NCI-H526 treated with DMSO at 0.1 percent for 48 hours (cell line): ENCODE measurements at places on chromosomes 11 and 22.

GRCh38 chr22:45552017-45552411 lies 49.3 kb downstream of the FBLN1 start:
- no peak for DNase-seq

GRCh38 chr22:27996529-27996925 lies 77.5 kb upstream of the PITPNB start:
- DNase-seq: no peak

- DNase-seq: no peak
These were observed 15.0 kb downstream of the USH1C start for GRCh38 chr11:17528906-17529843.

- no peak for DNase-seq
These were observed 45.4 kb downstream of the TP53I11 start for GRCh38 chr11:44905131-44905866.

GRCh38 chr11:5671831-5672230 lies 13.0 kb downstream of the TRIM5 start:
- no peak for DNase-seq

DNA sequence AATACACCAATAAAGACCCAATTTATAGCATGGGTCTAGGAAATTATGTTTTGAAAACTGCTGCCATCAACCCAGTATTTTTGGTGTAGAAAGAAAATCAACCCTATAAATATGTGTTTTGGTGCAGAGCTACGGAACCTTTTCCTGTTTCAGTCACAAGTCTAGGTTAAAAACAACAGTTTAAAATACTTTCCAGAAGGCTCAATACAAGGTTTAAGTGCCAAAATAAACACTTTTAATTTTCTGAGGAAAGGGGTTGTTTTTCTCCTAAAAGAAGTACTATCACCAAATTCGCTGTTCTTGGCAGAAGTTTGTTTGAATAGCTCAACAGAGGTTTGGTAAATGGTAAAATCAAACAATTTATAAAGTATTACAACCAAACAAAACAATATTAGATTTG lies 201.3 kb downstream of the TMEM135 start:
- no peak for DNase-seq

- no peak for DNase-seq
These were observed 28.0 kb upstream of the MMP13 start for GRCh38 chr11:102983486-102983885.

GRCh38 chr22:19109198-19110063 lies 12.8 kb downstream of the DGCR2 start:
- no peak for DNase-seq

DNA sequence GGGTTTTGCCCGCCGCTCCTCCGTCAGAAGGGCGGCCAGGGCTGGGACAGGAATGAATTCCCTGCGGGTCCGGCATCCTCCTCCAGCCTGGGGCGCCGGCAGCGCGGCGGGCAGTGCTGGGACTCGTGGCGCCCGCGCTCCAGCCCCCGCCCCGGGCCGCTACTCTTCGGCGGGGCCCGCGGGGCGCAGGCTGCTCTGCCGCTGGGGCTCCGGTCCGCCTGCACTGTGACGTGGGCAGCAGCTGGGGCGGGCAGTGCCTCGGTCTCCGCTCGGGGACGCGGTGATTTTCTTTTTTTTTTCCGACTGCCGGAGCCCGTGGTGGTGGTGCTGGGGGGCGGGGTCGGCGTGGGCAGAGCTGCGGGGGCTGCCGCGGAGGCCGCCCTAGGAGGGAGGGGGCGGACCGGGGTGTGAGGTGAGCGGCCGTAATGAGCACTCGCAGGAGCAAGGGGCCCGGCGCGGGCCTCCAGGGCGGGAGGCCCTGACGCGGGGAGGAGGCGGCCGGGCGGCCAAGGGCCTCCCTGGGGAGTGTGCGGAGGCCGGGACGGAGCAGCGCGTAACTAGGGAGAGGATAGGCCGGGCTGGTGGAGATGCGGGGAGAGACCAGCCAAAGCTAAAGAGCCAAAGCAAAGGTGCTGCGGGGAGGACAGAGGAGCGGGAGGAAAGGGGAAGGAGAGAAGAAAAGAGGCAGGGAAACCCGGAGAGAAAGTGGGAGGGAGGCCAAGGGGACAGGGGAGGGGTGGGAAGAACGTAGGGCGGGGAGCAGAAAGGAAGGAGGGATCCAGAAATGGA lies 73.3 kb upstream of the ZBED5 start:
- DNase-seq: peak; percentile 68

DNA sequence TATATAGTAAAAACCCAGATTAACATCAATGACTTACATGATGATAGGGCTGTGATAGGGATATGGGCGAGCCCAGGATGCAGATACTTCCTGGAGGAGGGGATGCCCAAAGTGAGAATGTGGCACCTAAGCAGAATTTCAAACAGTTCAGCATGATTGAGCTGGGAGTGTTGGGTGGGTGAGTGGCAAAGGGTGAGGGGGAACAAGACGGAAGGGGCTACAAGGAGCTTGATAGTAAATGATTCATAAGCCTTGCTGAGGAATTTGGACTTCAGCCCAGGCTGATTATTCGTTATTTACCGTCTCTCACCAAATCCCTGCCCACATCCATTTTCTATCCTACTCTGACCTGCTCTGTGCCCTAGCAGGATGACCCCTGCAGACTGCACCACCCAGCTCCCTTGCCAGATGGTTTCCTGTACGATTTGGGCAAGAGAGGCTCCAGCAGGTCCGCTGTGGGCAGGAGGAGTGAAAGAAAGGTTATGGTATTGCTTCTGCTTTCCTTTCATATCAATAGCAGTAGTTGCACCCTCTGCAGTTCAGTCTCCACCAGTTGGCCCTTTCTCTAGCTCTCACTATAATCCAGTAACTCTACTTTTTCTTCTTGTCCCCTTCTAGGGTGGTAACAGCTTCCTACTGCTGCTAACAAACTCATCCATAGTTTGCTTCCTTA lies 30.3 kb upstream of the SIK2 start:
- no peak for DNase-seq

DNA sequence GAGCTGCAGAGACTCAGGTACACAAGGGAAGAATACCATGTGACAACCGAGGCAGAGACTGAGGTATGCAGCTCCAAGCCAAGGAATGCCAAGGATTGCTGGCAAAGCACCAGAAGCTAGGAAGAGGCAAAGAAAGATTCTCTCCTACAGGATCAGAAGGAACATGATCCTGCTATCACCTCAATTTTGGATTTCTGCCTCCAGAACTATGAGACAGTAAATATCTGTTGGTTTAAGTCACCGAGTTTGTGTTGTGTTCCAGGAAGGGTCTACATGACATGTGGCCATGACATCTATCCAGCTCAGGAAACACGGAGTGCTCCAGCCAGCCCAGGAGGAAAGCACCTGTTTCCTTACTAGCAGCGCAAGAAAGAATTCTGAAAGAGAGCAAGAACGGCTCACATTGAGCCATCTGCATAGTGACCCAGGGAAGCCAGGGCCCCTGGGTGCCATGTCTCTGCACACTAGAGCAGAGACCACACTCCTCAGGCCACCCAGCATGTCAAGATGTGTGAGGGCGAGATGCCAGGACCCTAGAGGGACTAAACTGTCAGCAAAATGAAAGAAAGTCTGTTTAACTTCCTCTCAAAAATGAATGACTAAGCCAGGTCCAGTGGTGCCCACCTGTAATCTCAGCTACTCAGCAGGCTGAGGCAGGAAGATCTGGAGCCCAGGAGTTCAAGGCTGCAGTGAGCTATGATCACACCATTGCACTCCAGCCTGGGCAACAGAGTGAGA lies 35.6 kb upstream of the GALNT18 start:
- no peak for DNase-seq

DNA sequence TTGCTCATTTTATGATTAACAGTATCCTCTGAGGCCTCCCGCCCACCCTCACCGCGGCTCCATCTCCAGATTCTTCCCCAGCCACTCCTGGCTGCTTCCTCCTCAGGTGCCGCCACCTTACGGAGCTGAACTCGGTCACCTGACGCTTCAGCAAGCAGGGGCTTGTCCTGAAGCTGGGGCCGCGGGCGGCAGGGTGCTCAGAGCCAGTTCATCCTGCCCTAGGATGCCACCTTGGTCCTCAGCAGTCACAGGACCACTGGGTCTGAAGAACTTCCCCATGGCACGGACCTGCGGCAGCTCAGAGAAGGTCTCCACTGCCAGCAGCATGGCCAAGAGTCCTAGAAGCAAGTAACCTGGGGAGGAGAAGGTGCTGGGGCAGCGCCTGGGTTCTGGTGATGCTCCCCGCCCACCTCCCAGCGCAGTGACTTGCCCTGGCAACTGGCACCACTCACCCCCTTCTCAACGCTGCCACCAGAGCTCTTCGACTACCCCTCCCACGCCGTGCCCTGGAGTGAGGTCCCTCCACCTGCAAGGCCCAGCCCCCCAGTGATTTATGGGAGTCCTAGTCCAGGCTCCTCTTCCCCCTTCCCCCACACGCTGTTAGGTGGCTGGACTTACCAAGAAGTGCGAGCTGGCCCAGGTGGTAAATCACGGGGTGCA lies 2.6 kb downstream of the KCNK7 start:
- peak; percentile 49 for DNase-seq

DNA sequence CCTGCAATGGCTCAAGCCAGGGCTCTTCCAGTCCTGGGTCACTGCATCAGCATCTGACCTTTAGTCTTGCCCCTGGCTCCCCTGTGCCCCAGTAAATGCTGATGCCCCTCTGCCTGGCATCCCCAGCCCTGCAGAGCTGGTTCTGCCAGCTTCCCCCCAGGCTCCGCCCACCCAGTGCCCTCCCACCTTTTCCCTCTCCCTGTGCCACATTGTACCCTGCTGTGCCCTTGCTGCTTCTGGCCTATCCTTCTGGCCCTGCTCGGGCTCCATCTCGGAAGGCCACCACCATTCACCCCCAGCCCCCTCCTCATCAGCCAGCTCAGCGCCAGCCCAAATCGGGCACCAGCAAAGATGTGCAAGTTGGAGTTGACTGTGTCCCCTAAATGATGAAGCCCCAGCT lies 7.4 kb downstream of the CAPN5 start:
- no peak for DNase-seq

GRCh38 chr11:69467196-69467595 lies 14.3 kb upstream of the LINC01488 start:
- DNase-seq: no peak

DNA sequence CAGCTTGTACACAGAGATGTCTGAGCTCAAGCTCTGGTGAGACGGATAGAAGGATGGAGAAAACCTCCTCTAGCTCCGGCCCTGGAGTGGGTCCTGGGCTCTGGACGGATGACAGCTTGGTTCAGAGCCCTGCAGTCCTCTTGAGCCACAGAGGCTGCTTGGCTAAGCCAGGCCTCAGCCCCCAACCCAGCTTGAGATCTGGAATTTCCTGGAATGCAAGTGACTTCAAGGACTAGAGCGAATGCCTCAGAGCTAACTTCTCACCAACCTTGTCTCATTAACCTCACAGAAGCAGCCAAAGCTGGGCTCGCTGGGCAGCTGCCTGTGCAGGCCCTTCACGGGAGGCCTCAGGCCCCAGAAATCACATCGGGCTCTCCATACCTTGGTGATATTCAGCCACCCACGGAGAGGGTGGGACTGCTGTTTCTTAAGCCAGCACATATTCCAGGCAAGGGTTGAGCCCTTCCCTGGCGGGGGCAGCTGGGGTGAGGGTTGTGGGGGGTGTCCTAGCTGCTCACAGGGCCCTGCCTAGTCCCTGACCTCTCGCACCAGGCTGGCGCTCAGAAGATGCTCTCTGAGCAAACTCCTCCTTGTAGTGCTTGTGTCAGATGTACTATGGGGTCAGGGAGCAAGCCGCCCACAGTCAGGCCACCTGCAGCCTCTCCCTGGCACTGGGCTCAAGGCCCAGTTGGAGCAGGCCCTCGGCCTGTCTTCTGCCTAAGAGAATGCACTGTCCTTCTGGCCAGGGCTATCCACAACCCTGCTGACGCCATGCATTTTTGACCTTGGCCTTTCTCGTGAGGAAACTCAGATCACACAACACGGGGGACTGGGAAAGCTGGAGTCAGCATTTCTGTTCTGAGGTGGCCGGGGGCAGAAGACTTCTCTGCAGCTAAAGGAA lies 73.6 kb upstream of the TTLL12 start:
- DNase-seq: no peak

DNA sequence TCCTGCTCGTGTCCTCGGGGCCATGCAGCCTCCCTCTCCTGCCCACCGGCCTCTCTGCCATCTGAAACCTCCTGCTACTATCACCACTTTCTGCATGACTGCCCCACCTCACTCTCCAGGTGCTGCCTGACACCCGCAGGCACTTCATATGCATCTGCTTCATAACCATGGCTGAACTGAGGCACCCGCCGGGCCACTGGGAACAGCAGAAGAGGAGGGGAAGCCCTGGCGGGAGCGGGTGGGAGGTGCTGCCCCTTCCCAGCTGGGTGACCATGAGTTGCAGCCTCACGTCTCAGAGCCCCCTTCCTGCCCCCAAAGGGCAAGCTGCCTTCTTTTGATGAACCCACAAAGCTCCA lies 21.7 kb upstream of the PICK1 start:
- peak; percentile 20 for DNase-seq

GRCh38 chr11:11476499-11476898 lies 123.4 kb upstream of the CSNK2A3 start:
- DNase-seq: no peak

DNA sequence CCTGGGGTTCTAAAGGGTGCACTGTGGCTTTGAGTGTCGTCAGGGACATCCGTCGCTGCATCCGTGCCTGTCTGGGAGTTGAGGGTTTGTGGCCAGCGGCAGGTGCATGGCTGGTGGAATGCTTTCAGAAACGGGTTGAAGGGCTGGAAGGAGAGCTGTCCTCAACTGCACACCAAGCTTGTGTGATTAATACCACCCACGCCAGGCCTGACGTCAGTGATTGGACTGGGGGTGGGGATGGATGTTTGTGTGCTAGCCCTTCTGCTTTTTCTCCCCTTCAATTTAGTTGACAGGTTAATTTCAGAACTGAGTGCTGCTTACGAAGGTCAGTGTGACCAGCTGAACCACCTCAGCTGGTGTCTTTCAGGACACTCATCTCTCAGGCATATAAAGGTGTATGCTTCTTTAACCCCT lies 3.2 kb upstream of the GAB2 start:
- peak; percentile 64 for DNase-seq

DNA sequence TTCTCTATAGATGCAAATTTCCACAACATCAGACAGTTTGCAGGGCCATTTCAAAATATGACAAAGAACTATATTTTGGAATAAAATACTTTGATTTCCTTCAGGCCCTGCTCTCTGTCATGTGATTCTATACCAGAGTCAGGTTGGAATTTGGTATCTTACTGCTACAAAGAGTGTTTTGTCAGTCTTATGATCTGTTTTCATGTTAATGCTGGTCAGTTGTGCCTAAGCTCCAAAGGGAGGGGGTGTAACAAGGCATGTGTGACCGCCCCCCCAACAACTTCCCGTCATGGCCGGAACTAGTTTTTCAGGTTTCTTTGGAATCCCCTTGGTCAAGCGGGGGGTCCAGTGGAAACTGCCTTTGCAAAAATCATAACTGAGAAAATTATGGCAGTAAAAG lies 15.1 kb downstream of the C11orf96 start:
- DNase-seq: no peak

- DNase-seq: peak; percentile 75
These were observed 716 bp downstream of the AMOTL1 start for GRCh38 chr11:94768602-94769541.

- DNase-seq: no peak
These were observed 7.1 kb upstream of the QSER1 start for GRCh38 chr11:32885556-32885955.
